ENCODE measurements at places on chromosomes 12 and 14.

- no peak for DNase-seq
Observed at GRCh38 chr12:101845137-101845711, 14.5 kb upstream of the GNPTAB start.

DNA sequence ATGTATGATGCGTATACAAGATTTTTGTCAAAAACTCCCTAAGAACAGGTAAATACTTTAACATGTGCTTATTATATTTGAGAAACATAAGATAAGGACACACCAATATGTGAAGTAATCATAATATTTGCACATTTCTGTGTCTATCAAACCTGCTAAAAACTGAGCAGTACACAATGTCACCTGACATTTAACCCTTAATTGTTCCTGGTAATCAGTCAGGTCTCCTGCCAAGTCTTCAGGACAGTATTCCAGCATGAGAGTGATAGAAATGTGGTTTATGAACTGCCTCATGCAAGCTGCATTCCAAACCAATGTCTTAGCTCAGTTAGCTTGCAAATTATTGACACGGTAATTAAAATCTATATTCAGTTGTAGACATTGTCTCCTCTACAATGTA is 4.2 kb downstream of the SOX5 start:
- DNase-seq, result no peak

DNA sequence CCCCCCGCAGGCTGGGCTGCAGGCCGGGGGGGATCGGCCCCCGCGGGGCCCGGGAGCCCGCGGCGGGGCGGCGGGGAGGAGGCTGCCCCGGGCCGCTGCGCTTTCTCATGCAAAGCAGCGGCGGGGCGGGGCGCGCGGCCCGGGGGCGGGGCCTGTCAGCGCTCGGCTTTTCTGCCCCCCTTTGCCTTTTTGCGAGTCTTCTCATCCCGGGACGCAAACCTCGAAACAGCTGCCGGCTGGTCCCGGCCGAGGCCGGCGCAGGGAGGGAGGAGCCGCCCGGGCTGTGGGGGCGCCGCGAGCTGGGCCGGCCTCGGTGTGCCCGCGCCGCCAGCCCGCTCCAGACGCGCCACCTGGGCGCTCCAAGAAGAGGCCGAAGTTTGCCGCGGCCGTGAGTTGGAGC is at the start of gene FZD10:
TSS of gene FZD10 (plus strand) at position 198 of the 400 bp plus-strand sequence. CDS start 479 bp downstream, outside the sequence.
- DNase-seq, result peak; percentile 64

DNA sequence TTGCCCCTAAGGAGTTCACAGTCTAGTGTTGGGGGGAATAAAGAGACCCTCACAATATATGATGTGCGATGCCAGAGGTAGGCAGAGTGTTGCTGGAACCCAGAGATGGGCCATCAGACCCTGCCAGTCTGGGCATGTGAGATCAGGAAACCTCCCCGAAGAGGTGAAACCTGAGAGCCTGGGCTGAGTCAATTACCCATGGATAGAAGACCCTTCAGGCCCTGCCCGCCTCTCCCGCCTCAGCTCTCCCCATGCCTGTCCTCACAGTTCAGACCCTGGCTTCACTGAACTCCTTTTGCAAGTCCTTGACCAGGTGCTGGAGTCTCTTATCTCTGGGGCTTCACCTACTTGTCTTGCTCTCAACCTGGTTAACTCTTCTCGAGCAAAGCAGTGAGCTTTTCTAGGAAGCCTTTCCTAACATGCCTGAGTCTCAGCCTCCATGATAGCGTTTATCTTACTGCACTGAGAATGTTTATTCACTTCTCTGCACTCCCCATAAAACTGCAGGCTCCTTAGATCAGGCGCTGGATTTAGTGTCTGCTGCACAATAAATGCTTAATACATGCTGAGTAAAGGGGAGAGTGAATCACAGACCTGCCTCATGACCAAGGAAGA is 19.6 kb downstream of the ALDH1L2 start:
- no peak for DNase-seq

- DNase-seq, result peak; percentile 39
Observed at GRCh38 chr12:76890151-76891143, 11.6 kb upstream of the CSRP2 start.

GRCh38 chr12:51771008-51771407 is 77.5 kb downstream of the FIGNL2 start:
- DNase-seq, result no peak

GRCh38 chr12:92070054-92070863 is 75.4 kb downstream of the BTG1 start:
- no peak for DNase-seq

- no peak for DNase-seq
Observed at GRCh38 chr12:124626971-124627411, 59.6 kb upstream of the NCOR2 start.

DNA sequence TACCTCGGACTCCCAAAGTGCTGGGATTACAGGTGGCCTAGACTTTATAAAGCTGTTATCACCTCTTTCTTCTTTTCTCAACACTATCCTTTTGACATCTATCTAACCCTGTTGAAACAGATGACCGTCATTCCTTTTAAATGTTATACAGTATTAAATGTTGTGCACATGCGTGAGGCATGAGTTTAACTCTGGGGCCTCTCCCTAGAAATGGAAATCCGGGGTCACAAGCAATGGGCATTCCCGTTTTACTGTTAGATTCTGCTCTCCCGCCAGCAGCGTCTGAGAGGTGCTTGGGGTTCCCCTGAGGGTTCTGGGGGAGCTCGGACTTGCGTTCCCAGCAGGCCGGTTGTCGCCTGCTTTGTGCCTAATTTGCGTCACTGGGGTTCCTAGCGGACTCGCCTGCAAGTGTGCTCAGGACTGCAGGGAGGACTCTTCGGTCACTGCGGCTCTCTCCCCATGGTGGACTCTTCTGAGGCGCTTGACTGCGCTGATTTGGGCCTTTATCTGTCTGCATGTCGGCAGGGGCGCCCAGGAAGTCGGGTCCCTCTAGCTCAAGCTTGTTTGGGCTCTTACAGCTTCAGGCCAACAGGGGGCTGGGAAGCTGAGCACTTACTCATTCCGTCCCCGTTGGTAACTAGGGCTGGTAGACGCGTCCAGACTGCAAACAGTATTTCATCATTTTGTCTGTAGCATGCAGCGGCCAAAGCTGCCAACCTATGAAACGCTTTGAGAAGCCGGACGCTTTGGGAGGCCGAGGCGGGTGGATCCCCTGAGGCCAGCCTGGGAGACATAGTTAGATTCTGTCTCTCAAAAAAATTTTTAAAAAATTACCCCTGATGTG is 1.2 kb upstream of the RAN start:
- peak; percentile 84 for DNase-seq

DNA sequence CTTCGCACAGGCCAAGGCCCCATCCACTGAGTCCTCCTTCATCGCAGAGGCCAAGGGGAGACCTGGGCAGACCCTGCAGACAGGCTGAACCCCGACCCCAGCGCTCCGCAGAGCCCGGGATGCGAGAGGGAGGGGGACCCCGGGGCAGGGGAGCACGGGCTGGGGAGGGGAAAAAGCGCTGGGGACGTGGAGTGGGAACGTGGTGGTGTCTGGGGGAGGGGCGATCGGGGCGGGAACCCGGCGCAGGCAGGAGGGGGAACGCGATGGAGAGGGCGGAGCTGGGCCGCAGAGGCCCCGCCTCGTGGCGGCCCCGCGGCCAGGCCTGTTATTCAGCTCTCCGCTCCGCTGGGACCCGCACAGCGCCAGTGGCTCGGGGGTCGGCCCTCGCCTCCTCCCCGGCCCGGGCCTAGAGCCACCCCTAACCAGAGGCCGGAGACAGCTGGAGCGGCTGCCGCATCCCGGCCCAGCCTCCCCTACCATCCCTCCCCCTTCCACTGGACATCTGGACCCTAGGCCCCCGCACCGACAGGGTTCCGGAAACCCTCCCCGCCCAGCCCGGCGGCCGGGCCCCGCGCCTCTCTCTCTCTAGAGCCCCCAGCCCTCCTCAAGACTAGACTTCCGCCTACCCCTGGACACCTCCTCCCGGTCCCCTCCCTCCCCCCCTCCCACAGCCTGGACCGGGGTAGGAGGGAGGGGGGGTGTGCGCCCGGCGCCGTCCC is at the start of gene ARHGEF25:
TSS of gene ARHGEF25 (plus strand) at position 328 of the 719 bp plus-strand sequence. CDS start 460 bp downstream, outside the sequence.
- DNase-seq, result peak; percentile 93

GRCh38 chr14:90796329-90796728 is 19.9 kb downstream of the TTC7B start:
- DNase-seq, result no peak

- DNase-seq, result no peak
Observed at GRCh38 chr12:127546721-127547505, 720.1 kb upstream of the TMEM132C start.

DNA sequence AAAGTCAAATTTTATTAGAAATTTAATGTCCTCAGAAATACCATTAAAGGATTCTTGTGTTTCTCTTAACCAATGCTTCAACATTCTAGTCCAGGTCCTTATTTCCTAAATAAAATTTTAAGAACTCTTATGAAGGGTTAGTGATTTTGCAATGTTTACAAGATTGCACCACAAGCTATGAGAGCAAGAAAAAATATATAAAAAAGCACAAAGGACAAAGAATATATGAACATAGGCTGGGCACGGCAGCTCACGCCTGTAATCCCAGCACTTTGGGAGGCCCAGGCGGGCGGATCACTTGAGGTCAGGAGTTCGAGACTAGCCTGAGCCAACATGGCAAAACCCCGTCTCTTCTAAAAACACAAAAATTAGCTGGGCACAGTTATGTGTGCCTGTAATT is 7.7 kb downstream of the RACGAP1 start:
- DNase-seq, result no peak

DNA sequence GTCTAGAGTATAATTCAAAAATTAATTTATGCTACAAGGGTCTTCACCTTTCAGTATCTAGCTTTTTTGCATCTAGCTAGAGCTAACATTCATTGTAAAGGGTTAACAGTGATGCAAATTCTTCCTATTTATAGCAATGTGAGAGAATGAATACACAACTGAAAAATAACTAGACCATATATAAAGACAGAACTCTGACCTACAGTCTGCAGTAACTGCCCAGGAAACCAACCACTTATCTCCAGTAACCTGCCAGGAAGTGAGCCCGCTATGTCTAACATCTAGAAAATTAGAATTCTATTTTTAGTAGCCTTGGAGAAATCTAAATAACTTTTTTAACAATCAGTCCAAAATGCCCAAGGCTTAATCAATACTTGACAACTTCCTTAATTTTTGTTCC is 1021.9 kb downstream of the LRFN5 start:
- no peak for DNase-seq

DNA sequence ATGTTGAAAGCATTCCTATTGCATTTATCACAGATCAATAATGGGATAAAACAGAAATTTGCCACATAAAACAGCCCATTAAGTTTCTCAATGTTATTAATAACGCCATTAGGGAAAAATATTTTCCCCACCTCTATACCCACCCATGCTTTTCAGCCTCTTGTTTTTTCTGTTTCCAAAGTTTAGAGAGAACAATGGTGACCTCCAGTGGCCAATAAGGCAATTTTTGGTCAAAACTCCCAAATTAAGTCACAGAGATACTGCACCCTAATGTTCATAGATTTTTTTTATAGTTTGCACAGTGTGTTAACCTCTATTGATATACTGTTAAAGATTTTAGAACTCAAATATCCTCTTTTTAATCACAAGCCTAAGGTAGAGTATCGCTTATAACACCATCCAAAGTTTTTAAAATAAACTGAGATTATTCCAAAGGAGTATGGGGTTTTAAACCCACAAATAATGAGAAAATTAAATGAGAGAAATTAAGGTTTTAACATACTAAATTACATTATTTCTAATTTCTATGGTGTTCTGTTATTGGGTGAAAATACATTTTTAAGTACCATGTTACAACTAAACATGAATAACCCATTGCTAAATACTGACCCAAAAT is 184.7 kb upstream of the DCN start:
- peak; percentile 17 for DNase-seq

GRCh38 chr12:25424211-25424731 is 128.8 kb downstream of the LMNTD1 start:
- no peak for DNase-seq

DNA sequence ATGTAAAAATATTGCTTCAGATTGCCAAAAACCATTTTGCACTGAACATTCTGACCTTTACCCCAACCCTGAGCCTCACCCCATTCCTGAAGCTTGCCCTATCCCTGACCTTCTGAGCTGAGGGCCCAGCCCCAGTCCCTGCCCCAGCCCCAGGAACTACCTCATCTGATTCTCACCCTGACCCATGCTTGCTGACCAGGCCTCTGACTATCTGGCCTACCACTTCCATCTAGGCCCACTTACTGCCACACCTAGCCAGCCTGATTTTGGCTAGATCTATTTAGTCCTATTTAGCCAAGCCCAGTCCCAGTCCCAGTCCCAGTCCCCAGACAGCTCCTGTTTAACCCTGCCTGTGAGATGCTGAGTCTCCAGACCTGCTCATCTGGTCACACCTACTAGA is 33.6 kb downstream of the OR10P1 start:
- no peak for DNase-seq

GRCh38 chr14:61244009-61244408 is 37.1 kb downstream of the TMEM30B start:
- no peak for DNase-seq

All from urothelium cell line (cell line).